Activated T-helper 9 cell treated with anti-CD3 and anti-CD28 coated beads, Interleukin-2, amount 50 U/mL, for 16 hours (primary cell): ENCODE measurements at places on chromosomes 2 and 18.

GRCh38 chr2:96123936-96124335, 7.6 kb upstream of the ADRA2B start:
- DNase-seq: no peak

DNA sequence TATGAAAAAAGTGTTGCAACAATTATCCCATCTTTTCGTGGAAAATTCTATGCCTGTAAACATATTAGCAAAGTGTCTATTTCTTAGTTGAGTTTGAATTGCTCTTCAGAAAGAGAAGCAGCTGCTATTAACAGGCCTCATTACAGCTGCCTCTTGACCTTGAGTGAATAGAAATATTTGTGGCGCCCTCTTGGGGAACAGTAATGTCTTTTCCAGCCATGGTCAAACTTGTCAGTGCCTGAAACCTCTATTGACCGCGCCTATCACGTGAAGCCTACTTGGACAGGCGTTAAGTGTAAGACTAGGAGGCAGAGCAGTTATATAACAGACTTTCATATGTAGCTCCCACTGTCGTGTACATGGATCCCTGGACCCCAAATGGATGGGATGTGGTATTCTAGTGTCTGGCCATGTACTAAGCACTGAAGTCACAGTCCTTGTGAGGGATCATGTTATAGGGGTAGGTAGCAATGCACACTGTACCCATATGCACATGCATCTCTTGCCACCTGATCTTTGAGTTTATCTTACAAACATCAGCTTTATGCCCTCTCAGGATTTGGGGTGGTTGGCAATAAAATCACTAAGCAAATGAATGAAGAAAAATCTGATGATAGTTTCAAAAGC, 245.0 kb downstream of the PTGR3 start:
- DNase-seq: no peak

DNA sequence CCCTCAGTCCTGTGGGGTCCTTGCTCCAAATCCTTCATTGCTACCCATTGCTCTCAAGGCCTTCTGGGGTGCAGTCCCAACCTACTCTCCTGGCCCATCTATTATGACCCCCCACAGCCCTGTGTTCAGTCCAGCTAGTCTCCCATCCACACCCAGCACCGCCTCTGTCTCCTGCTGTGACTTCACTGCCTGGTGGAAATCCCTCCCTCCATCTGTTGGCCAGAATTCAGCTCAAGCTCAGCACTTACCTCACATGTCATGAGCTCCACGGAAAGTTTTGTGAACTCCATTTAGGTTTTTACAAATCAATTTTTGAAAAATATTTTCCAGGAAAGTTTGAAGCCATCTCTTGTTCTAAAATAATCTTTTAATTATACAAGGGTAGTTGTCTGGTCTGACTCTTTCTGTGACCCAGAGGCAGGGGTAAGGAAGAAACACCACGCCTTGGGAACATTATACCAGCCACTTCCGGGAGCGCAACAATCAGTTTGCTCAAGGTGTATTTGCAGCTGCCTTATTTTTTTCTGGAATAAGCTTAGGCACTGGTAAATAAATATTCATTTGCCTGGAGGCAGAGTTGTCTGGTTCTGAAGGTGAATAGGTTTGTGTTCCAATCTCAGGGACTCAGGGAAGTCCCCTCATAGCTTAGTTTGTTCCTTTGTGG, 110.8 kb downstream of the VIT start:
- no peak for DNase-seq

- peak; percentile 6 for DNase-seq
Observed at GRCh38 chr2:235779444-235779896, 285.6 kb downstream of the AGAP1 start.

DNA sequence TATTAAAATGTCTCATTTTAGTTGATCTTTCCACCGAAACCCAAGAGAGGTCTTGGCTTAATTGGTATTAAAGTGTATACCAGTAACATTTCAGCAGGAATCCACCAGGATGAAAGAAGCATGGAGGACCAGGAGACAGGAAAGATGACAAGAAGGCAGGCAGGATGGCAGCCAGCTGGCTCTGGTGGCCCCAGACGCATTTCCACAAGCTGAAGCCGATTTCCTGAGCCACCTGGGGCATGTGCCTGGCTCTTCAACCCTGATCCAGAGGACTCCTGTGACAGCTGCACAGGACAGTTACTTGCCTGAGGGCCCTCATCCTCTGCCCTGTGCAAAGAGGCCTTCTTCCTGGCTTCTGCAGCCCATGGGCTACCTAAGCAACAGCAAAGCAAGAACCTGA, 56.9 kb upstream of the NFU1 start:
- DNase-seq: no peak

DNA sequence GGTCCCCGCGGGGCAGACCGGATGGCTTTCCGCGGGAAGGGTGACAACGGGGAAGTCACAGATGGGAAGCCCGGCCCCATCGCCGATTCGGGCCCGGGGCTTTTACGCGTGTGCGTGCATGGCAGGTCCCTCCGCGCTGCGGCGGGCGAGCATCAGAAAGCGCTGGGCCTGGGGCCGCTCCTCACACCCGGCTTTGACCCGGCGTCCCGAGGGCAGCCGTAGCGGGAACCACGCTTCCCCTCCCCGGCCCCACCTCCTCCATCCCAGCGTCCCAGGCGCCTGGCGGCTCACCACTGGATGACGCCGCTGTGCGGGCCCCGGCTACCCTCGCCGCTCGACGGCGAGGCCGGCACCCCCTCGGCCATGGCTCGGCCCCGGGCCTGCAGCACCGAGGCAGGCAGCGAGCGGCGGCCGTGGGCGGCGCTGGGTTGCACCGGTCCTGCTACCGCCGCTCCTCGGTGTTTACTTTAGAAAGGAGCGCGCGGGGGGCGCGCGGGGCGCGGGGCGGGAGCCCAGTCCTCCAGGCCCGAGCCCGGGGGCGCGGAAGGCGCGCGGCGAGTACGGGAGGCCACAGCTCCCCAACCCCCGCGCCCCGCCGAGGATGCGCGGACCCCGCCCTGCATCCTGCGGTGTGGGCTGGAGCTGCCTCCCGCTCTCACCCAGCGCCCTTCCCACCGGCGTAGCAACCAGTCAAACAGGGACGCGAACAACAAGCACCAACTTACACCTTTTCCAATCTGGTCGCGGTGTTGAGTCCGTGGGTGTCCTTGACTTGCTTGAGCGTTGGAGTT, 806 bp downstream of the RFX8 start:
- DNase-seq: peak; percentile 15

DNA sequence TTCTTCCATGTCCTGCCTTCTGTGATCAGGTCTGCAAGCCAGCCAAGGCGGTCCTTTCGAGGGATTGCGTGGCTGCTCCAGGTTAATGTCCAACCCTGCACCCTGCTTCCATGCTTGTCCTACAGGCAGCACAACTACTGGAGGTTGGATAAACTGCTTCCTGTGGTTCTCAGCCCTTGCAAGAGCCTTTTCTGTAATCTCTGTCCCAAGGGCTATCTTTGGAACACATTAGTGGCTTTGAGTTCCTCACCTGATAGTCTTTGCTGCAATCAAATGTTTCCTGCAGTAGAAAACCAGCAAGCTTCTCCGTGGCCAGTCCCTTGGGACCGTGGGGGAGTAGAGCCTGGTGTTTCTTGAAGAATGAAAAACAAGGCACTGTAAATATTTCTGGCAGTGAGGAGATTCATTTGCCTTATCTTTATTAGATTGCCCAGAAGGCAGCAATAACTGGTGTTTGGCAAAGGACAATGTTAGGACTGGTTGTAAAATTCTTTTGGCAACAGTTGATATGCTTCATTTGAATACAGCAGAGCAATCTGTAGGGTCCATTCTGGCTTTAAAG, 214.4 kb downstream of the FHOD3 start:
- no peak for DNase-seq

GRCh38 chr2:32977228-32977758, 30.5 kb downstream of the LTBP1 start:
- no peak for DNase-seq

GRCh38 chr18:59218018-59218417, 1.9 kb upstream of the GRP start:
- DNase-seq: no peak

DNA sequence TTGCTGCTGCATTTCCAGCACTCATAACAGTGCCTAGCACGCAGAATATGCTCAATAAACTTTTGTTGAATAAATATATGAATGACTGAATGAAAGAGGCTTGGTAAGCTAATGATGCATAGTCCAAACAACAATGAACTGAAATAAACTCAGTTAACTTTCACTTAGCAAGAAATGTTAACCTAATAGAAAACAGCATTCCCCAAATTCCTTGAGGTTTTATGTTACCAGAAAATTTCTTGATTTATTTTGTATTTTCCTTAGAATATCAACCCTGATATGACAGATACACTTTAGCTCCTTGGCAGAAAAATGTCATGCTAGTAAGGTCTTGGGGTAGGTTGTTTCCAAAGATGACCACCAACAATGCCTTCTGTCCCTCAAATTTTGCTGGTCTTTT, 217.4 kb downstream of the KCNE4 start:
- no peak for DNase-seq

DNA sequence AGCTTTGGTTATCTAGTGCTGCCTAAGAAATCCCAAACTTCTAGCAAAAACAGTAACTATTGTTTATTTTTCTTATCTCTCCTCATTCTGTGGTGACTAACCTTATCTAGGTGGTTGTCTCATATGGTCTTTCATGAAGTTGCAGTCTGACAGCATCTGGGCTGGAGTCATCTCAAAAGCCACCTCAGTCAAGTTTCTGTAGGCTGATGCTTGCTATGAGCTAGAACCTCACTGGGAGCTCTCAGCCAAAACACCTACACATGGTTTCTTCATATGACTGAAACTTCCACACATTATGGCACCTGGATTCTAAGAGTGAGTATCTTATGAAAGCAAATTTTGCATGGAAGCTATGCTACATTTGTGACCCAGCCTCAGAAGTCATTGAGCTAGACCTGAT, 596.4 kb upstream of the VRK2 start:
- DNase-seq: no peak

DNA sequence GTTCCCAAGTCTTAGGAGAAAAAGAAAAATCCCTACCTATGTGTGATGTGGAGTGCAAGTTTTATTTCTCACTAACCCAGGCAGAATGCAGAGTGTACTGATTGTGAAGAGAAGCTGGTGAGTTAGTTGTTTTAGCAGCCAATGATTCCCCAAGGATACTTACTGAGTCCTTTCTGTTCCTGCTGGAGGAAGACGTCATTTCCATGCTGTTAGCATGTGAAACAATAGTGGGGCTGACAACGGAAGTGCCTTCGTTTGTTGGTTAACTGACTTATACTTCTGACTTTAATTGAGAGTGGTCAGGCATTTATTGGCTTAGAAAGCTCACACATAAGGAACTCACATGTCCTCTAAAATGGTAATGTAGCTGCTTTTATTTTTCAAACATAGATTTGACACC, 180.6 kb downstream of the MC4R start:
- no peak for DNase-seq

DNA sequence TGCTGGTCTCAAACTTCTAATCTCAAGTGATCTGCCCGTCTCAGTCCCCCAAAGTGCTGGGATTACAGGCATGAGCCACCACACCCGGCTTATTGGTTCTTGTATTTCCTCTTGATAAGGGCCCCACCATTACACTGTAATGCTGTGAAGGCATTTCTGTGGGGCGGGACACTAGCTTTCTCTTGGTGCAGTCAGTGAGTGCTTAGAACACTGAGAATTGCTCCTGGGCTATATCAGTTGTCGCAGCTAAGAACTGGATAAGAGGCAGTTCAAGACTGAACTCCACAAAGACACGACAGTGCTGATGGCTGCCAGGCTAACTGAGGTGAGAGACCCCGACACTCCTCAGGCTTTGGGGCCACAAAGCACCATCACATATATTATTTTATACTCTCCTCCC, 2.1 kb downstream of the KHK start:
- no peak for DNase-seq

GRCh38 chr2:51232027-51232426, 200.1 kb upstream of the NRXN1 start:
- DNase-seq: no peak

DNA sequence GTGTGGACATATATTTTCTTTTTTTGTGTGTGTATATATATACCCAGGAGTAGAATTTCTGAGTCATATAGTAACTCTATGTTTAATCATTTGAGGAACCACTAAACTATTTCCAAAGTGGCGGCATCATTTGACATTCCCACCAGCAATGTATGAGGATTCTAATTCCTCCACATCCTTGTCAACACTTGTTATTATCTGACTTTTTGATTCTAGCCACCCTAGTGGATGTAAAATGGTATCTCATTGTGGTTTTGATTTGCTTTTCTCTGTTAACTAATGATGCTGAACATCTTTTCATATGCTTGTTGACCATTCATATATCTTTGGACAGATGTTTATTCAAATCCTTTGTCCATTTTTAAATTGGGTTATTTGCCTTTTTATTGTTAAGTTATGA, 120.3 kb downstream of the TGFA start:
- no peak for DNase-seq

- no peak for DNase-seq
Observed at GRCh38 chr2:198374375-198375082, 570.1 kb downstream of the PLCL1 start.

GRCh38 chr2:12424219-12424618, 292.5 kb upstream of the TRIB2 start:
- no peak for DNase-seq

DNA sequence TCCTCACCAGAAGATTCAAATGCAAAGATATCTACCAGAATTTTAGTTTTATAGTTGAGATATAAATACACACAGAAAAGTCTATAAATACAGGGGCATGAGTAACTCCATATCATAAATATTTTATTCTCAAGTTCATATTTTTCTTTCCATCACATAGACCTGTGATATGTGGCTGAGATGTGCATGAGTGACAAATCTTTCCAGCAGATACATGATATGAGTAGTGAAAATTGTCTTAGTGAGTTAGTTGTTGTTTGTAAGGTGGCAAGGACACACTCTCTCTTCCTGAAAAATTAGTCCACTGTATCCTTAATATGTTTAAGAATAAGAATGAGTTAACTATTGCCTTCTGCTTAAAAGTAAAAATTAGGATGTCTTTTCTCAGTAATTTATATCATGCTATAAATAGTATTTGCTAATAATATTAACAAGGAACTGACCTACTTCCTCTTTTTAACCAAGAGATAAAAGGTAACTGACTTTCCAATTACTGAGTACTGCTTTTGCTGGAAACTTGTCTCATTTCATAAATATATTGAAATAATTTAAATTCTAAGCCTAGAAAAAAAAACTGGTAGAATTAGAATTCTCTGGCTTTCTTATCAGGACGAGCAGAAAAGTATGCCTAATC, 85.2 kb upstream of the SESTD1 start:
- DNase-seq: no peak

DNA sequence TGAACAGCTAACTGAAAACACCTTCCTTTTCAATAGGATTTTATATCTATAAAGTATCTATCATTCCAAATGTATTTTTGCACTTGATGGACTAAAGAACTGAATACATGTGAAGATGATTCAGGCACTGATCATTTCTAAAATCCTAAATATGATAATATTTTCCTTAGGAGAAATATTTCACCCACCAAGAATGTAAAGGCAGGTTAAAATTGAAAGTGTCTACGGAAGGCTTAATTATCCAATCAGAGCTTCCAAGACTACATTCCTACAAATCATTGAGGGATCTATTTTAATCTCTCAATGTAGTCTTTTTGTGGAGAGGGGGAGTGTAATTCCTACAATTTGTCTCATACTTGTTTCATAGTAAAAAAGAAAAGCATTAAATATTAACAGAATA, 3.6 kb downstream of the GALNT3 start:
- no peak for DNase-seq

- DNase-seq: no peak
Observed at GRCh38 chr18:28071199-28071598, 105.7 kb downstream of the CDH2 start.

- DNase-seq: no peak
Observed at GRCh38 chr2:43701111-43701510, 24.9 kb upstream of the C1GALT1C1L start.

GRCh38 chr18:31493941-31494340, 4.0 kb upstream of the DSG2 start:
- DNase-seq: no peak

GRCh38 chr18:63834471-63835113, 52.9 kb upstream of the SERPINB2 start:
- no peak for DNase-seq
